GM23338 (cell line): ENCODE measurements at places on chromosomes 7 and 10. TPM values are rescaled to one million over a fixed set of nuclear protein-coding genes. Genes with fewer than 3 reads are reported as not detected.
A peak's percentile ranks its signal among the peaks of the same experiment; 100 is the strongest.

GRCh38 chr10:96891840-96892239 is 59.7 kb downstream of the LCOR start:
- no peak overlapping the region for H3K4me3 ChIP-seq
- DNase-seq = no peak
- H3K27ac ChIP-seq = no peak overlapping the region
- H3K4me1 ChIP-seq = peaks cover 15% of the 10 kb centered on the region
- no peaks in the 10 kb centered on the region for H3K27me3 ChIP-seq
- H3K36me3 ChIP-seq = no peaks in the 10 kb centered on the region

DNA sequence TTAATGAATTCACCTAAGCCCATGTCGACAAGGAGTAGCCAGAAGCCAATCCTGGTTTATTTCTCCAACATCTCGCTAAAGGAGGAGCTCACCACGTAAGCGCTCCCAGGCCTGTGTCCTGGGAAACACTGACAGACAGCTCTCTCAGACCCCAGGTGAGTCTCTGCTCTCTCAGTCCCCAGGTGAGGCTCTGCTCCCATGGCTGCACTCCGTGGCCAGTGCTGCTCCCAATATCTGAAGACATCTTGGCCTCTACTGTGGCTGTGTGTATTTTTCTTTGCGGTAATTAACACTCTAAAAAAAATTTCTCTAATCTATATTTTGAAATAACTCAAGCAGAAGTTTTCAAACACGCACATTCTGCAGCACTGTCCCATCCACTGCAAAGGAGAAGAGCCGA is 564.5 kb downstream of the PTPRN2 start:
- no peaks in the 10 kb centered on the region; the same call in 1 of the 2 replicates for H3K36me3 ChIP-seq
- no peak for DNase-seq
- no peaks in the 10 kb centered on the region for H3K4me1 ChIP-seq
- no peaks in the 10 kb centered on the region for H3K27me3 ChIP-seq
- no peak overlapping the region for H3K27ac ChIP-seq

The INA gene
- total RNA-seq = 25.1 and 26.1 TPM in 2 replicates

DNA sequence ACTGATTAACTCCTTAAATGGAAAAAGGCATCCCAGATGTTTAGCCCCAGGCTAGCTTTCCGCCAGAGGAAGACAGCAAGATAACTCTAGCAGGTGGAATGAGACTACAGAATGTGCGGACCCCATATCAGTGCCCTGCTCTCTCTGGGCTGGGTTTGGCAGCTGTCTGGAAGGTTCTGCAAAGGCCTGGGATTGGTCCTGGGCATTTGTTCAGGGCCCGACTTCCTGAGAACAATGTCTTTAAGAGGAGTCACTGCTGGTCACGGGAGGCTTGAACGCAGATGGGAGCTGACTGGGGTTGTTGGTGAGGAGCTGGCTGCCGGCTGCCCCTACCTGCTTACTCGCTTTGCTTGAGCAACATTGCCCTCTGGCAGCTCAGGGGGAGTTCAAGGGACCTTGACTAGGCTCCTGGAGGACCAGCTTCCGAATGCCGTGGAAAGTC is 130.6 kb upstream of the BTBD16 start:
- H3K27me3 ChIP-seq = no peaks in the 10 kb centered on the region
- H3K4me3 ChIP-seq = no peak overlapping the region
- H3K27ac ChIP-seq = peak overlapping the region; percentile 52; the same call in 1 of the 2 replicates
- no peak for DNase-seq
- peaks cover 5% of the 10 kb centered on the region; the same call in 1 of the 2 replicates for H3K36me3 ChIP-seq
- no peaks in the 10 kb centered on the region; the same call in 1 of the 2 replicates for H3K4me1 ChIP-seq

- no peaks in the 10 kb centered on the region for H3K27me3 ChIP-seq
- H3K36me3 ChIP-seq = no peaks in the 10 kb centered on the region
- no peak overlapping the region for H3K4me3 ChIP-seq
- no peak for DNase-seq
- H3K4me1 ChIP-seq = peaks cover 15% of the 10 kb centered on the region
- no peak overlapping the region for H3K27ac ChIP-seq
Measured at GRCh38 chr7:134044682-134045081, 82.5 kb upstream of the LRGUK start.

DNA sequence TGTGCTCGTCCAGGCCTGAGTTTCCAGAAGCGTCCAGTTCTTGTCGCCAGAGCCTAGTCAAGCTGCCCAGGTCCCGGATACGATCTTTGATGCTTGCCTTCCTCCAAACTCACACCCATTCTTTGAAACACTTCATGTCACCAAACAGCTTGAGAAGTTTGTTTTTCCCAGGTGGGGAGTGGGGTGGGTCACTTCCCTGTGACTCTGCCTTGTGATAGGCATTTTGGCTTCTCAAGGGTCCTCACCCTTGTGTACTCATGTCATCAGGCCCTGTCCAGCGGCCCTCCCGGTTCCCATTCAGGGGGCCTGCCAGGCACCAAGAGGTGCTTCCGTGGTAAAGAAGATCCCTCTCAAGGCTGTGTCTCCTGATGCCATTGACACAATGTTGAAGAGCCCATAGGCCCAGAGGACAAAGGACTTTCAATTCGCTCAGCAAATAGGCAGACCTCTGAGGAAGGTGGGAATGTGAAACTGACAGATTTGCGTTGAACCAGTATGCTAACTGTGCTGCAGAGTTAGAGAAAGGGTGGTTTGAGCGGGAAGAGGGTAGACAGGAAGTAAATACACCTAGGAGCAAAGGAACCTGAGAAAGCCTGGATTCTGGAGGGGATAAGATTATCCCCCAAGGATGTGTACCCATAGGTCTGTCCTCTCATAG is 24.7 kb upstream of the SFTPA1 start:
- H3K36me3 ChIP-seq = no peaks in the 10 kb centered on the region
- H3K27me3 ChIP-seq = no peaks in the 10 kb centered on the region
- no peak overlapping the region for H3K4me3 ChIP-seq
- H3K4me1 ChIP-seq = no peaks in the 10 kb centered on the region
- no peak overlapping the region for H3K27ac ChIP-seq

DNA sequence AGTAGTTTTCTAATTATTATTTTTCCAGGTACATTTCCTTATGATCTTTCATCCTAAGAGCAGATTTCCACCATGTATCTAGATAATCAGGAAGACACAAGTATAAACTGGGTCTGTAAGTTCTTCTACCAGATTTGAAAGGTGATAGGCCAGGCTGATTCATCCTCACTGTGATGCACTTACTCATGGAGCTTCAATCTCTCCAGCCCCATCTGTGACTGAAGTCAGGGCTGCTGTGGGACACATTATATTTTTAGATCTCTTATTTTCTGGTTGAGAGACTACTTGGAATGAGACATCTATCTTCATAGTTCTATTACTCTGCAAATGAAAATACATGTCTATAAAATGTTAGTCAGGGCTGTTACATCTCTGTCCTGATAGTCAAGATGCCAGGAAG is 85.5 kb upstream of the SLC25A13 start:
- no peak overlapping the region for H3K27ac ChIP-seq
- no peak for DNase-seq
- H3K4me1 ChIP-seq = no peaks in the 10 kb centered on the region
